Kasumi-1 (cell line): ENCODE measurements at places on chromosomes 5 and 9.

GRCh38 chr5:91534332-91534731, 151.2 kb upstream of the ARRDC3 start:
- DNase-seq = no peak

- no peak for DNase-seq
Observed at GRCh38 chr9:33162721-33163311, 4.3 kb downstream of the B4GALT1 start.

- no peak for DNase-seq
Observed at GRCh38 chr5:36778336-36778735, 98.2 kb upstream of the NIPBL start.

GRCh38 chr5:105573575-105573974, 2011.0 kb upstream of the NUDT12 start:
- no peak for DNase-seq

DNA sequence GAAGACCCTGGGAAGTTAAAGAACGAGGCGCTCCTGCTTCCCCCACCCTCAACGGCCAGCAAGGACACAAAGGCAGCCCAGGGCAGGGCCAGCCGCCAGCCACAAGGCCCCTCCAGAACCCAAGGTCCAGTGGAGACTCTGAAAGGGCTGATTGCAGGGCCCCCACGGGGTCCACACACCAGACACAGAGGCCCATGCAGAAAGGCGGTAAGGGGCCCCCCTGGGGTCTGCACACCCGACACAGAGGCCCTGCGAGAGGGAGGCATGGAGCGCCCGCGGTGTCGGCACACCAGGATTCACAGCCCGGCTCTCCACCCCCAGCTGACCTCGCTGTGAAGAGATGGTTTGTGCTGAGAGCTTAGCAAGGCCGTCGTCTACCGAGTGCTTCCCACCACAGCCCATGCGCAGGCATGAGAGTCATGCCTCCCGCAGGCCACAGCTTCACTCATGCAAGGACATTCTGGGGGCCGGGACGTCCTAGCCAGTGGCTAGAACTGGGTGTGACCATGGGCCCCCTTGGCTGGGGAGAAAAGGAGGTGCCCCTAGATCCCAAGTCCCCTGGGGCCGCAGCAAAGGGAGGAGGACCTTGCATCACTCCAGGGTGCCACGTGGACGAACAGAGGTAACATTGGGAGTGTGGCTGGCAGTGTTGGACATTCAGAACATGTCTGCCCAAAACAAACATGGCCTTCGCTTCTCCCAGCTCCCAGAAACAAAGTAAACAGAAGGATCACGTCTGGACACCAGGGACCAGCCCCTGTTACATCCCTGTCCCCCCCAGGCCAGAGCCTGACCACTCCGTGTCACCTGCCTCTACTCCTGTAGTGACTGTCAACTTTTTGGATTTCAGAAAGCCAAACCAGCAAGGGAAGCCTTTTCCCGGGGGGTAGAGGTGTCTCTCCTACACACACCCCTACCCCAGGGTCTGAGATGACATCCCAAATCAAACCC, 9.8 kb downstream of the BRD3 start:
- no peak for DNase-seq

GRCh38 chr5:72451741-72452505, 55.3 kb downstream of the ZNF366 start:
- DNase-seq = no peak

DNA sequence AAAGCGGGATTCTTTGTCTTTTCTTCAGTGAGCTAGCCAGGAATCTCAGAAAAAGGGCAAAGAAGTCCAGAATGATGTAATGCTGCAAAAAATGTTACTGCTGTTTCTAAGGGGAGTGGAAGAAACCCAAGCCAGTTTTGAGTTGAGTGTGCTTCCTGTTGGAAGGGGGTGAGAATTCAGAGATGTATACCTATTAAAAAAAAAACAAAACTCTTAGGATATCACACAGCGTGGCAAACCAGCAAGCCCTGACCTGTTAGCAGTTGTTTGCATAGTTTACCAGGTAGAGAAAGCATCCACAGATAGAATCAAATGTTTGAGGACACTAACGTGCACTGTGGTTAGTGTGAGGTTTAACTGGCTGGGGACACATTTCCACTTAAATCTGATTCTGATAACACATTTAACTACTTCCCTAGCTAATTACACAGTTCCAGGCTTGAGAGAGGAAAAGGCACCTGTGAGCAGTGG, 11.4 kb downstream of the BASP1 start:
- no peak for DNase-seq

GRCh38 chr5:43772764-43773477, 169.9 kb downstream of the NNT start:
- DNase-seq = peak; percentile 42

- DNase-seq = no peak
Observed at GRCh38 chr5:154816891-154817492, 33.4 kb downstream of the FAXDC2 start.

DNA sequence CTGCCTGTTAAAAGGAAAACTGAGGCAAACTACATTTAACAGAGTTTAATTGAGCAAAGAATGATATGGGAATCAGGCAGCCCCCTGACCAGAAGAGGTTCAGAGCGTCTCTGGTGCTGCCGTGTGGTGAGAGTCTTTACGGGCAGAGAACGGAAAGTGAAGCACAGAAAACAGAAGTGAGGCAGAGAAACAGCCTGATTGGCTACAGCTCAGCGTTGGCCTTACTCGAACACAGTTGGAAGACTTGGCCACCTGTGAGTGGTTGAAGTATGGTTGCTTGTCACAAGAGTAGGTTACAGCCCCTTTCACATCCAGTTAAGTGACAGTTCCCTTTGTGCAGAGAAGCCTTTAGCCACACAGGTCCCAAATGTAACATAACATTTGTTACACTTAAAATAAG, 16.9 kb upstream of the FBP1 start:
- peak; percentile 83 for DNase-seq

DNA sequence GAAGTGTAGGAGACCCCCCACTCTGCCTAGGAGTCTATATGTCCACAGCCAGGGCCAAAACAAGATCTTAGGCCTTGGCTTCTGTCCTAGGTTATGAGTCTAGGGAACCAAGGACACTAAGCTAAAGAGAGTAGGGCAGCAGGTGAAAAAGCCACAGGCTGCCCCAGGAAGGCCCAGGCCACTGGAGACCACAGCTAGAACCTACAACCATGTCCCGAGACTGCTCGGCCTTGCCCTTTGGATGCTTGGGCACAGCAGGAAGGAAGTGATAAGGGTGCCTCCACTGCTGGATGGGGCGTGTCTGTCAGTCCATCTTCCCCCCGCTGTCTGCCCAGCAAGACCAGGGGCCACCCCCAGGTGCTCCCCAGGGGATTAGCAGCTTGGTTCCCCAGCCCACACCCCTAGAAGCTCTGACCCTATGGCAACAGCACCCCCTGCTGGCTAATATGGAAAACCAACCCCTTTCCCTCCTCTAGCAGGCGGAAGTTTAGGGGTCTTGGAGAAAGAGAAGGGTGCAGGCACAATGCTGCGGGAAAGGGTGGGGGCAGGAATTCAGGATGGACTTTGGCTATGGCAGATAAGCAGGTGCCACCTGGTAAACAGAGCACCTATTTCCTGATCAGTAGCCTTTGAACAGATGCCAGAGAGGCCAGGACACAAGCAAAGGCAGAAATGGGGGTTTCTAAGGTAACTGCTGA, 10.5 kb upstream of the IRF1 start:
- peak; percentile 76 for DNase-seq

DNA sequence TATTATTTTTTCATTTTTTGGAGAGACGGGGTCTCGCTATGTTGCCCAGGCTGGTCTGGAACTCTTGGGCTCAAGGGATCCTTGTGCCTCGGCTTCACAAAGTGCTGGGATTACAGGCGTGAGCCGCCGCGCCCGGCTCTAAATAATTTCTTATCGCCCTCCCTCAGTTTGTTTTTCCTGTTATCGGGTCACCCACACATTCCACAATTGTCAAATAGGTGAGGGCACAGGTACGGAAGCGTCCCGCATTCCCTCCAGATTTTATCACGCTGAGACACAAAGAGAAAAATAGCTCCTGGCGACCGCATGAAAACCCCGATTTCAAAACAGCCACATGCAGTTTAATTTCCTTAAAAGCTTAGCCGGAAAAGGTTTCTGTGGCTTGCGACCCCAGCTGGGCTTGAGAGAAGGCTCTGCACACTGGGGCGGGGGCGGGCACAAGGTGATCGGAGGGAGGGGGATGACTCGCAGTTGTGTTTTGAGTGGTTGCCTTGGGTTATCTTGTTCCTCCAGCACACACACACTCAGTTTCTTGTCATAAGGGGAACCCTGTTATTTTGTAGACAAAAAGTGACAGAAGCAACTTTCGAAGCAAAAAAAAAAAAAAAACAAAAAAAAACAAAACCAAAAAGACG, 717 bp upstream of the IQGAP2 start:
- peak; percentile 92 for DNase-seq

DNA sequence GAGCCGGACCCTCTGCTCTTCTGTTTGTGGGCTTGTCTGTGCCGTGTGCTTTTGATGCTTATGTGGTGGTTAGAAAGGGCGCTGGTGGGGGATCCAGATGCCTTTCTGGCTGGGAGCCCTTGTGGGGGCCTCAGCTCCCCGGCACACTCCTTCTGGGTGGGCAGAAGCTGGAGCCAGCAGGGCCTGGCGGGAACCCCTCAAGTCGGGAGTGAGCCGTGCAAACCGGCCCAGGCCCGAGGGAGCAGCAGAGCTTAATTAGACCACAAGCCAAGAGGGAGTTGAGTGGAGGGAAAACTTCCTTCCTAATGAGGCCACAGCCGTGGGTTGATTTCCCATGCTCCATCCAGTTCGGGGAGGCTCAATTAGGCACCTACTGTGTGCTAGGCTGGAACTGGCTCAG, 76.0 kb upstream of the RNU6ATAC start:
- no peak for DNase-seq

- no peak for DNase-seq
Observed at GRCh38 chr9:127497656-127498290, 46.5 kb downstream of the LRSAM1 start.

DNA sequence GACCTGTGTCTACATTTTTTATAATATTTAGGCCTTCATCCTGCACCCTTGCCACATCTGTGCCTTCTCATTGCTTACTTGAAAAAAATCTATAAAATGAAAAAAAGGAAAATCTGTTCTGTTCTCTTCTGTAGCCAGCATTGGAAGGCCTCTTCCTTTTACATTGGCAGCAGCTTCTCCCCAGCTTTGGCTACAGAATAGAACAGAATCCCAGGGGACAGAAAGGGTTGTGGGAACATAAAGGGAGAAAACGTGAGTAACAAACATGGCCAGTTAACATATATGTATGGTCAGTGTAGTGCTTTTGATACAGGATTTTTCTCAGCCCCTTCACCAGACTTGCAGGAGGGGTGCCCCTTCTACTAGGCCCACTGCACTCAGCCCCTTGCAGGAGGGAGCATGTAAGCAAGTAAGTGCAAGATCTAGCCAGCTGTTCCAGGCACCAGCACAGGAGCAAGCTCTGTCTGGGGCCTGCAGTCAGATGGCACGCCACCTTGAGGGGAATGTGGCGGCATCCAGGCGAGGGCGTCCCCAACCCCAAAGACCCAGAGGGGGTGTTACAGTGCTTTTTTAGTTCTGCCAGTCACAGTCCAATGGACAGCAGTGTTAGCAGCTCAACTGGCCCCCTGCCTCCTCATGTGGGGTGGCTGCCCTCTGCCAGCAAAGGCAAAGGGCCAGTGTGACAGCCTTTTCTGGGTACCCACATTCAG, 330.5 kb upstream of the ZNF462 start:
- DNase-seq = no peak

GRCh38 chr9:116009420-116009819, 144.2 kb upstream of the PAPPA start:
- no peak for DNase-seq

DNA sequence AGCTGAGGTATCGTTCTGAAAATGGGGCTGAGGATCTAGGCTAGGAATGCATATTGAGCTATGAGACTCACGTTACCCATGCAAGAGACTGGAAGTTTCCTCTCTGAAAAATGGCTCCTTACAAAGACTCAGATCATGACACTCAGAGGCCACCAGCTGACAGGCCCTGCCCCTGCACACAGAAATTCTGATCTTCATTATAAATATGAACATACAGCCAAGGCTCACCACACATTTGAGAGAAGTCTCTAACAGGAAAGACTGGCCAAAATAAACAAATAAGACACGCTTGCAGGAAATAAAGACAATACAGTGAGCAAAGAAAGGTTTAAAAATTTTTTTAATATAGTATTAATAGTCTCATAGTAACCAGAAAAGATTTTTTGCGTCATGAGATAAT, 365.9 kb downstream of the NFIB start:
- no peak for DNase-seq

GRCh38 chr9:87540444-87541105, 42.9 kb downstream of the DAPK1 start:
- DNase-seq = no peak

- no peak for DNase-seq
Observed at GRCh38 chr5:80809451-80809850, 150.7 kb upstream of the RASGRF2 start.

GRCh38 chr9:126125992-126126409, 200.6 kb upstream of the MVB12B start:
- no peak for DNase-seq

DNA sequence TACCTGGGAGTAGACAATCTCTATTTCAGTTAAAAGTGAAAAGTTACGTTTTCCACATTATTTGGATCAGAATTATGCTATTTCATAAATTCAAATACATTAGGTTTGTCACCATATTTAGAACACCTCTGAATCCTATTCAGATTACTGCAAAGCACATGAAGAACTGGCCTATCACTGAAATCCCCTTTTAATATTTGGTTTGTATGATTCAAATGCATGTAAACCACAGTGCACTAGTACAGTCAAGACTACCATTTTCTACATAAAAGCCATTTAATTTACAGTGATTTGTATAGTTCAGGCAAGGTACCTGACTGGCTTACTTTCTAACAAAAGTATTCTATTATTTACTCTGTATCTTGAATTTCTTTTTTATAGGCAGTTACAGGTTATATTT, 212.5 kb downstream of the MEF2C start:
- DNase-seq = no peak

DNA sequence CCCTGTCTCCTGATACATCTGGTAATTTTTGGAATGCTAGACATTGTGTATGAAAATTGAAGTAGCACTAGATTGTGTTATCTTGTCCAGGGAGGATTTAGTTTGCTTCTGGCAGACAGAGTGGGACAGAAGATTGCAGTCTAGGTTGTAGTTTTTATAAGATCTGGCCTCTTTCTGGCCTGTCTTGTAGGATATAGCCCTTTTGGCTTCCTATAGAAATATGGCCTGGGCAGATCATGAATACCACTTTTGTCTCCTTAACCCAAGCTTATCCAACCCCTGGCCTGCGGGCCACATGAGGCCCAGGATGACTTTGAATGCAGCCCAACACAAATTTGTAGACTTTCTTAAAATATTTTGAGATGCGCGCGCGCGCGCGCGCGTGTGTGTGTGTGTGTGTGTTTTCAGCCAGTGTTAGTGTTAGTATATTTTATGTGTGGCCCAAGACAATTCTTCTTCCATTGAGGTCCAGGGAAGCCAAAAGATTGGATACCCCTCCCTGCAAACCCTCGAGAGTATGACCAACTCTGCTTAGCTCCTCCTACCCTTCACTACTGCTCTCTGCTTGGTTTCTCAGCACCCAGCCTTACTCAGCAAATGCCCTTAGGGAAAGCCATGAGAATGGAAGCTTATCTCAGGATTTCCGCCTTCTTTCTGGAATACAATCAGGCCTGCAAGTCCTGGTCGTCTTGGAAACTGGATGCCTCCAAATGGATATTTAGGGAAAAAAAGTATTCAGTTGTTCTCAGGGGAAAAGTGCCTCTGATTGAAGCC, 26.5 kb downstream of the ANKRD33B start:
- no peak for DNase-seq

- no peak for DNase-seq
Observed at GRCh38 chr9:118606668-118607067, 762.6 kb downstream of the BRINP1 start.

- no peak for DNase-seq
Observed at GRCh38 chr5:154603953-154604679, 126.1 kb upstream of the HAND1 start.

GRCh38 chr5:10592601-10593000, 28.7 kb downstream of the ANKRD33B start:
- no peak for DNase-seq
